ENCODE measurements at places on chromosomes 2 and 18.

DNA sequence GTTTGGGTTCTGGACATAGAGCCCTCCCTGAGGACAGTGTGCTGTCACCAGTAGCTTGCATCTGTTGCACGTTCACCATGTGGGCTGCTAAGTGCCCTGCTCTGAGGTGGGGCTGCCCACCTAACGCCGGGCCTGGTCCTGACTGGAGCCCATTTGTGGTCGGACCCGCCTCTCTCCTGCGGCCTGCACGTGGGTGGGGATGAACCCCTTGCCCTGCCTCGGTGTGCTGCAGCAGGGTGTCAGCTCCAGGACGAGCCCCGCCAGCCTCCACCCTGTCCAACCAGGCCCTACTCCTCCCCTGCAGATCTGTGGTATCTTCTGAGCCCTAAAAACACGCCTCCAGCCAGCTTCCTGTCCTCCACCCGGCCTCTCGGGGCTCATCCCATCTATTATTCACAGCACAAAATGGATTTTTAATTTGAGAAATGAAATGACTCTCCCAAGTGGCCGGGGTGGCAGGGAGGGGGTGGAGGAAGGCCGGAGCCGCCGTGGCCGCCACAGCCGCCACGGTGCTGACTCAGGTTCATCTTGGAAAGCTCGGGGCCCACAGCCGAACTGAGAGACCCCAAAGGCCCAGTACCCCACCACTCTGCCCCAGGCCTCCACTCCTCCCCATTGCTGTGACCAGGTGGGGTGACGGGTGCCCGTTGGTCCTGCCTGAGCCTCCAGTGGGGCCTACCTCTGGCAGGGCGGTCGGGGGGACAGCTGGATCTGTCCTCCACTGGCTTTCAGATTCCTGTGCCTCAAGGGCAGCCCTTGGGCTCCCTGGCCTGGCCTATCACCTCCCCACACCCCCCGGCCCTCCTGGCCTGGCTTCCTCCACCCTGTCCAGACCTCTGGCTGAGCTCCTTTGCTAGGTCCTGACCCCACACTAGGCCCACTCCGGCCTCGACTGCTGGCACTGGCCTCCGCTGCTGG lies 2.8 kb upstream of the ECEL1 start:
- no peak for DNase-seq

DNA sequence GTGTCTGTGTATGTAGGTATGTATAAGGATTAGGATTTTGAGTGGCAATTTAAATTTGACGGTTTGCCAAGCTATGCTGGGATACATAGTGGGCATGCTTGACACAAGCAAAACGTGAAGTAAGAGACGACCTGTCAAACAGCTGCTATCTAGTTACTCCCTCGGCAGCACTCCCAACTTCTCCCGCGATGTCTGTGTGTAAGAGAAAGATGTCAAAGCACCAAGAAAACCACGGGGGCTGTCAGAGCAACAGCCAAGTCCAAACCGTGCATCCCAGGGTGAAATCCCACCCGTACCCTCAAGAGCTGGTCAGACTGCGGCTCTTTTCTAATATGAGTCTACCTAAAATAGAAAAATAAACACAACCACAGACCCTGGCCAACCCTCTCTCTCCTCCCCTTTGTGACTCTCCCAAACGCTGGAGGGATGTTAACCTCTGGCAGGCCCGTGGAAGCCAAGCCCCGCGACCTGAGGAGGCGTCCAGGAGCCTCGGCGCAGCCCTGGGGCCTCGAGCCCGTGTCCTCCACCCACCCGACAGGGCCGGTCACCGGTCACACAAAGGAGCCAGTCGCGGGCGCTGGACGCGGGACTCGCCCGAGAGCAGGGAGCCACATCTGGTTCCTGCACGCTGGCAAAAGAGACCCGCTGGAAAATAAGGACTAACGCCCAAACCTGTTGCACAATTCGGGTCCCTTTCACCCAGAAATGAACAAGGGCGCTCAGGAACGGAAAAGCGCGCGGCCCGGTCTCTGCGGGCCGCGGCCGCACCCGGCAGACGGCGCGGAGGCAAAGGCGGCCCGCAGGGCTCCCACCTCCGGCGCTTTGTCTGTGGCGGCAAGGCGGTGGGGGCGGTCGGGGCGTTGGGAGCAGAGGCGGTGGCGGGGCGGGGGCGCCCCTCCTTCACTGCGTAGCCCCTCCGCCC lies 925 bp downstream of the SESTD1 start:
- DNase-seq, result peak; percentile 35

DNA sequence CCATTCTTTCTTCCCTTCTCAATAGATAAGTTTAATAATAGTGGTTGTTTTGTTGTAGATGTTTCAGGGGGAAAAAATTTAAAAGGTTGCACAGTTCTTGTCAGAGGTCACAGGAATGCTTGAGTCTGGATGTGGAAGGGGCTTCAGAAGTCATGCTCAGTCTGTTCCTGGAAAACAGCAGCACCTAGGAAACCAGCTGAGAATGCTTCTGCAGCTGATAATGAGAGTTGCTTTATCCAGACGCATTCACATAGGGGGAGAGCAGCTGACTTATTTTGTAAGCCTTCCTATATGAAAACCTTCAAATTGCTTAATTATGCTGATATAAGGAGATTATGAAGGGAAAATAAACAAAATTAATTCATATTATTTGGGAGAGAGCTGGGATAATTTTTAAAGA lies 235.5 kb downstream of the GULP1 start:
- no peak for DNase-seq

DNA sequence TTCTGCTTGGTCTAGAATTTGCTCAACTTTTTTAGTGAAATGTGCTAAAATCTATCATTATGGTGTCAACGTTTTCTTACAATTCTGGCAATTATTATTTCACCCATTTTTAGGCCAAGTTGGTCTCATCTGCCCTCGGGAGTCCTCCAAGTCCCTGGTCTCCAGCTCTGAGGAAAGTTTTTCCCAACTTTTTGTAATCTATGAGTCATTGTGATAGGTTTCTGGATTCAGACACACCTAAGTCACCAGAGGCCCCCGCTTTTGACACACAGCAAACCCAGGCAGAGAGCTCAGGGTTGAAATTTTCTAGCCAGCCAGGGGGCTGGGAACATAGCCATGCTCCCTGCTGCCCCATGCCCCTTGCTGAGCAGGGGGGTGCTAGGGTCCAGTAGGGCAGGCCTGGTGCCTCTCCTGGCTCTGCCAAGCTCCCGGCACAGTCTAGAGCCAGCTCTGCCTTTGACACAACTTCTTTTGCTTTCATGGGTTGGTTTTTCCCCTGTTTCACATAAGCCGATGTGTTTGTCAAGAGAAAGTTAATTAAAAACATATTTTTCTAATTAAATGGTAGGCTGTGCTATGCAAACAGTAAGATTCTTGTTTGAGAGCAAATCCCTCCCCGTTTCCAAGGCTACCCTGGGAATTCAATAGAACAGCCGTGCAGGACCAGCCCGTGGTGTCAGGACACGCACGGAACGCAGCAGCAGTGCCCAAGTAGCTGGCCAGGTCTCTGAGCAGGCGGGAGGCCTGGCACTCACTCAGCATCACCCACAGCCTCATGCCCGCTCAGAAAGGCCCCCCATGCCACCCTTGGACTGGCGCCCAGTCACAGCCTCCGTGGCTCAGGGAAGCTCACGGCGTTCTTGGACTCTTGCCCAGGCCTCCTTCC lies 25.5 kb upstream of the SNED1 start:
- no peak for DNase-seq

GRCh38 chr2:187541086-187542085 lies 12.8 kb downstream of the TFPI start:
- DNase-seq, result no peak

- no peak for DNase-seq
These were observed at the start of gene LRRTM4 for GRCh38 chr2:77521931-77522470. TSS of gene LRRTM4 (minus strand) at chr2:77522376.

- DNase-seq, result no peak
These were observed 133.3 kb upstream of the UNC80 start for GRCh38 chr2:209638346-209638745.

All from activated naive CD4-positive, alpha-beta T cell treated with Interleukin-2 at 50 U/mL for 16 hours (primary cell).